Head of caudate nucleus (tissue), 42 donors: ENCODE measurements at places on chromosomes 2 and 18.

GRCh38 chr2:127453392-127454171, 35.4 kb downstream of the PROC start:
- DNase-seq: no peak

DNA sequence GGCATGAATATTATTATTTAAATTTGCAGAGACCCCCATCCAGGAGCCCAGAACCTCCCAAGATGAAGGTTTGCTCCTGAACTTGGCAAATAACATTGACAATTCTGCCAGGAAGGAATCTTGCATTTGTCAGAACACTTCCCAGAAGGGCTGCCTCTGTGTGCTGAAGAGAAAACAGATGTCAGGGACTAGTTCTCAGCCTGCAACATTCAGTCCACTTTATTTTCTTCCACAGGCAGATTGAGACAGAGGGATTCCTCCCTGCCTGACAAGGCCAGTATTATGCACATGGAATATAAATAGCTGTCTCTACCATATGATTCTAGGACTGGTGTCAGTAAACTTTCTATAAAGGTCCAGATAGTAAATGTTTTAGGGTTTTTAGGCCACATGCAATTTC, 171.5 kb upstream of the SIX2 start:
- no peak for DNase-seq

GRCh38 chr2:27039426-27039825, 6.7 kb downstream of the TMEM214 start:
- no peak for DNase-seq

- DNase-seq: peak; percentile 21
Observed at GRCh38 chr2:158953926-158954763, 14.3 kb upstream of the TANC1 start.

DNA sequence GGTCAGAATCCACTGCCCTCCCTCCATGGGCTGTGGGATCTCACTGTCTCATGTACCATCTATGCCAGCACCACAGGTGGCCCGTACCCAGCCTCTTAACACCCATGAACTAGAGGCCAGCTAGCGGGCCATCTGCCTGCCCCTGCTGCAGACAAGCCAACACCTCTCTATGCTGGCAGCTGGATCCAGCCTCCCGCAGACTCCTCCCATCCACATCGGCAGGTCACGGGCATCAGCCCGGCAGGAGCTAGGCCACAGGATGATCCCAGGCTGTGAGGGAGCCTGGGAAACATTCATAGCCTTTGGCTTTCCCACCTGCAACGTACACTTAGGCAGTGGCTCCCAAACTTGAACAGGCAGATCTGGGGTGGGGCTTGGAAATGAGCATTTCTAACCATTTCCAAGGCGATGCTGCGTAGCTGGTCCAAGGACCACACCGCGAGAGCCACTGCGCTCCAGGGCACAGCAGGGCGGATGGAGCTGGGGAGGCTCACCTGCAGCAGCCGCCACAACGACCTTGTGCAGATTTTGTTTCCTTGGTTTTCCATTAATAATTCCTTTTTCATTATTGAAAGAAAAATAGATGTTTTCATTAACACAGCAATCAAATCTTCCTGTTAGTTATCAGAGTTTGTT, 114.7 kb downstream of the KCNF1 start:
- DNase-seq: no peak

DNA sequence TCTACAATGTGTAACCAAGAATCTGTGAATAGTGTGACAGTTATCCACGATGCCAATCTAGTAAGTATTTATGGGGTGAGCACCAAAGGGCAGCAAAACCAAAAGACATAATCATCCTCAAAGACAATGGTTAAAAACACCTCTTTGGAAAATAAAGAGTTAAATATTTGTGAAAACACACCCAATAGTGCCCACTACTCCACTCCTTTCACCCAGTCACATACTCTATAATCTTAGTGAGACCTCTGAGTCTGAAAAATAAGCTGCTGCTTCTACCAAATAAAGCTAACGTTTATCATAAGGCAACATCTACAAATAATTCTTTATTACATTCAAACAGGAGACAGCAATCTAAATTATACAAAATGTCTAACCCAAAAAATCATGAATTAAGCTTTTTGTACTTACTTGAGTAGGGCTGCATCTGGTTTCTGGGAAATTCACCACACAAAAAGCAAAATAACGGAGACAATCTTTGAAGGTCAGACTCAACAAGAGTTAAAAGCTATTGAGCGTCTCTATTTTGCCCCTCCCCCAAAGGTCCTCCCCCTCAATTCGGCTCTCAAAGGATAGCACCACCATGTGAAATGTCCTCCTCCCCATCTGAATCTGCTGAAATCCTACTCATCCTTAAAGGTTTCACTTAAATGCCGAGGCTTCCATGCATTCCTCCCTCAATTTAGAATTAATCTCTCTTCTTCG, 2.0 kb downstream of the RAPH1 start:
- DNase-seq: no peak

DNA sequence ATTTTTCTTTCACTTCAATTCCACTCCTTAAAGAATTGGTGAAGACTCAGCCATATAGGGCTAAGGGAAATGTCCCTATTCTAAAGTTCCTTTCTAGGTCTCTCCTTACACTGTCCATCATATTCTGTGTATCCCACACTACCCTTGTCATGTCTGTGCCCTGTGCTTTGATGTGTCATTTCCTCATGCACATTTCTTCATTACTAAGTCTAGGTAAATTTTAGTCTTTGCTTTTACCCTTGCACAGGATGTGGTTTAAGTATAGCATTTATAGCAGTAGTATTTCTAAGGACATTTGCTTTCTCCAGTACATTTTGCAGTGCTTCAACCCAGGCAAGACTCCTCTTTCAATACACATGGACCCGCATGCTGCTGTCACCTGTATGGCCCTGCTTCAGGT, 221.5 kb upstream of the ACVR2A start:
- no peak for DNase-seq

DNA sequence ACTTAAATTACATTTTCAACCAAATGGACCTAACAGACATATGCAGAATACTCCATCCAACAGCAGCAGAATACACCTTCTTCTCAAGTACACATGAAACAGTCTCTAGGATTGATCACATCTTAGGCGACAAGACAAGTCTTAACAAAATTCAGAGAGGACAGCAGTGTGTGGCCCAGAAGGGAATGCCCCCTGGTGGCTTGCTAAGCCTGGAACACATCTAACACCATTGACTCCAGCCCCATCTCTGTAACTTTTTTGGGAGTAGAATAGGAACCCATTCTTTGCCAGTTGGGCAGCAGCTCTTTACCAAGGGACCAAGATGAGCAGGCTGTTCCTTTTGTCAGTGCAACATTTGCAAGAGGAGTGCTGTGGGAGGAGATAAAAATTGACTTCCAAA, 249.9 kb downstream of the PLCL1 start:
- peak; percentile 57 for DNase-seq

- no peak for DNase-seq
Observed at GRCh38 chr2:23603581-23603980, 218.6 kb downstream of the KLHL29 start.

DNA sequence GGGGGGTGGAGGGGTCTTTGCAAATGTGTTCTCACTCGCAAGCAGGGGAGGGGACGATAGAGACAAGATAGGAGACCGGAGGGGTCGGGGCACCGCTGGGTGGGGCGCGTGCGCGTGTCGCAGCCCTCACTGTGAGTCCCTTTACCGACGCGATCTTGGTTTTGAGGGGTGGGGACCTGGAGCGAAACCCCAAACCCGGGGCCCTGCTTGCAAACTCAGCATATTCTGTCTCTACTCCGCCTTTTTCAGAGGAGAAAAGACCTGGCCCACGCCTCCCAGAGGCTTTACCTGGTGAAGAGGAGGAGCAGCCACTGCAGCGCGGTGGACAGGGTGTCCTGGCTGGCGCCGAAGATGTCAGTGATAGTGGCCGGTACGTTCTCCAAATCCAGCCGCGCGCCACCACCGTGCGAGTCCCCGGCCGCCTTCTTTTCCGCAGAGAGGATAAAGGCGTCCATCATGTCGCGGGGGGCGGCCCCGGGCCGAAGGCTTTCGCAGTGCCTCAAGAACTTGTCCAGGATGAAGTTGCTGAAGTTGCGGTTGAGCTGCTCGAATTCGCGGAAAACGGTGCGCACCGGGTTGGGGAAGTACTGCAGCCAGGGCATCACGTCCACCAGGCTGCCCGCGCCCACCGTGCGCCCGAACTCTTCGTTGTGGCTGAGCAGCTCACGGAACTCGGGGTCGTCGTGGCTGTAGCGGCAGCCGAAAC, 1.7 kb downstream of the CYP1B1 start:
- no peak for DNase-seq

- no peak for DNase-seq
Observed at GRCh38 chr2:119250718-119251290, 27.2 kb downstream of the STEAP3 start.

DNA sequence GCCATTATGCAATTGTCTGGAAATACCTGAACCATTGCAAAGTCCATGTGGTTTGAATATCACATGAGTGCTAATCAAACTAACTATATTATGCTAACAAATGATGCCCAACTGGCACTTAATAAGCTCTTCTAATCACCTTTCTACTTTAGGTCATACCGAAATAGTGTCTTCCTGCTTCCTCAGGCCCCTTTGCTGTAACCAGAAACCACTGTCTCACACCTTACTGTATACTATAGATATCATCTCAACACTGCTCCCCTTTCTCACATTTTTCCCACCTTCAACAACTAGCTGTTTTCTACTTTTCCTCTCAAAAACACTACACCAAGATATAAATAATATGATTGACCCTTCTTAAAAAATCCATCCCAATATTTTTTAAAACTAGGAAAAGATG, 633.9 kb downstream of the BCL11A start:
- no peak for DNase-seq

GRCh38 chr18:47054369-47054768, 18.9 kb upstream of the ELOA2 start:
- no peak for DNase-seq

DNA sequence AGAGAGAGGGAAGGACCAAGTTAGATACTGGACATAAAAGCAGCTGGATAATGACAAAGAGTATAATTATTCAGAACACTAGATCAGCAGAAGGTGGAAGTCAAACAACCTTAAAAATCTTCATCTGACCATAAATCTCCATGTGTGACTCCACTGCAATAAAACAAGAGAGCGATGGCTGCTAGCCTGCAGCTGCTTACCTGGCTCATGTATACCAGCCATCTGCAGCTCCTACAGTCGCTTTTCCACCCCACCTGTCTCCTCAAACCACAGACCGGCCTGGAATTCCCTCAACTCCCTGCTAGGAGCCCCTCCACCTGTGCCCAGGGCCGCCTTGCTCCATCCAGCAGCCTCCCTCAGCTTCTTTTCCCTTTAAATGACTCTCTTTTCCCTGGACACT, 64.5 kb downstream of the SLC4A5 start:
- DNase-seq: no peak

GRCh38 chr2:3222636-3223035, 155.0 kb downstream of the EIPR1 start:
- no peak for DNase-seq

- DNase-seq: peak; percentile 25
Observed at GRCh38 chr2:98242003-98242402, 104.3 kb upstream of the CNGA3 start.

DNA sequence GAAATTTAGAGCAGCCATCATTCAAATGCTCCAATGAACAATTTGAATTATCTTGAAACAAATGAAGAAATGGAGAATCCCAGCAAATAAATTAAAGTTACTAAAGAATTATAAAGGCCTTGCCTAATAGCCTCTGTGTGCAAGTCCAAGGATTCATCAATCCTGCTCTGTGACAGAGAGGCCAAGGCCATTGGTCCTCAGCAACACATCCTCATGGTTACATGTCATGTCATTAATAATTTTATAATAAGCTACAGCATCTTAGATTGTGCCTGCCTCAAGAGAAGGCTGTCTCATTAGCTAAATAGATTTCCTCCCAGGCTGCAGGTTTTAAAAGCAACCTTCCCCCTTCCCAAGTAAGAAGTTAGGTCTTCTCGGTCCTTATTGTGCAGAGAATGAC, 611.6 kb downstream of the FBXO15 start:
- DNase-seq: no peak

DNA sequence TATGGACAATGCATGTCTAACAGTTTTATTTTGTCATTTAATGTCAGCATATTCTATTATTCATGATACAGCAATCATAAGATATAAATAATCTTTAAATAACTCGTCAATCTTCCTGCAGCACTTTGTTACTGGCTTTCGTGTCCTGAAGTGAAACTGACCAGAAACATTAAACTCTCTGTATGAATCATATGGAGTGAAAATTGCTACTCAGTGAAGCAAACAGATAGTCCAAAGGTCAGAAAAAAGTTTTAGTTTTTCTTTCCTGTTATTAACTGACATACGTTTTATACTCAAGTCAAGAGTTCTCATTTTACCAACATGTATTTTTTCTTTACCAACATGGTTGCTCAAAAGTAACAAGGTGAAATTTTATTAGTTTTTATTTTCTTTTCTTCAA, 106.8 kb upstream of the GALNT5 start:
- no peak for DNase-seq
